ENCODE measurements at places on chromosomes 2 and 18.

- DNase-seq = no peak
Observed at GRCh38 chr18:35835366-35835765, 137.1 kb upstream of the RMP24 start.

GRCh38 chr2:217466104-217466503, 536.7 kb downstream of the TNS1 start:
- DNase-seq = no peak

DNA sequence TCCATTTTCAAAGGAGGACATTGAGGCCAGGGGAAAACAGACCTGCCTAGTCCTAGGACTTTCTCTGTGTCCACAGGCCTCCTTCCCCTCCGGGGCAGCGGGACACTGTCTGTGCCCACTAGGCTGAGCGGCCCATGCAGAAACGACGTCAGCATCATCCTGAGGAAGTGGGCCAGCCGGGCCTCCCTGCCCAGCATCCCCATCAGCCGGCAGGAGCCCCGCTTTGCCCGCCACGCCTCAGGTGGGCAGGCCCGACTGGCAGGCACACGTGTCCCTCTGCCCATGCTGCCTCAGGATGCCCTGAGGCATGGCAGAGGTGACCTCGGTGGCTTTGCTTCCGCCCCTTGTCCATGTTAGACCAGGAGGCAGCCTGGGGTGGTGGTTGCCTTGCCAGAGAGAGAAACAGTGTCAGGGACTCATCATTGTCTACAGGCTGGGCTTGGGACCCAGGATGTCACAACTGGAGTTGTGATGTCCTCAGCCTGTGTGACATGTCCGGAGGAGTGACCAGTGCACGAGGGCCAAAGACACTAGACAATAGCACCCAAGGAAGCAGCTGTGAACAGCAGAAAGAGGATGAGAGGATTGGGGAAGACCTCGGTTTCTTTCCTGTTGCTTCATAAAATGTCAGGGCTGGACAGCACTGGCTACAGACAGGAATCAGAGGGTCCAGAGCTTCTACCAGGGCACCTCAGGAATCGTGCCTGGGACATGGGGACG, 36.8 kb downstream of the TOGARAM2 start:
- no peak for DNase-seq

- DNase-seq = no peak
Observed at GRCh38 chr2:158228943-158229508, 127.3 kb downstream of the UPP2 start.

GRCh38 chr2:237060534-237061312, 25.0 kb upstream of the COPS8 start:
- DNase-seq = peak; percentile 67

- DNase-seq = no peak
Observed at GRCh38 chr2:241563571-241563980, 5.0 kb downstream of the BOK start.

DNA sequence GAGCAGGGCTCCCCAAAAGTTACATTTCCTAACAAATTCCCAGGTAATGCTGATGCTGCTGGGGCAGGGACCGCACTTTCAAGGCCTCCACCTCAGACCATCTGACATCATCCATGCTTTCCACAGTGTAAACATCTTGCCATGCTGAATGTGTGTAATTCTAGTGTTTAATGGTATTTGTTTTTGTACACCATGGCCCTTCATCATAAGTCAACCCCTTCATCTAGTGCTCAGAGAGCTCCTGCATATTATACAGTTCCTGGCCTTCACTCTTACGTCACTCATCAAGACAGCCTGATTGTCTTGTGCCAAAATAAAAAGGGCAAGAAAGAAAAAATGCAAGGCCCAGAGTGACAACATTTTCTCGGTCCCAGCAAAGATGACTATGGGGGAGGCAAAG, 77.5 kb upstream of the ZFP36L2 start:
- DNase-seq = no peak

GRCh38 chr2:54591551-54591950, 131.9 kb upstream of the EML6 start:
- DNase-seq = no peak

DNA sequence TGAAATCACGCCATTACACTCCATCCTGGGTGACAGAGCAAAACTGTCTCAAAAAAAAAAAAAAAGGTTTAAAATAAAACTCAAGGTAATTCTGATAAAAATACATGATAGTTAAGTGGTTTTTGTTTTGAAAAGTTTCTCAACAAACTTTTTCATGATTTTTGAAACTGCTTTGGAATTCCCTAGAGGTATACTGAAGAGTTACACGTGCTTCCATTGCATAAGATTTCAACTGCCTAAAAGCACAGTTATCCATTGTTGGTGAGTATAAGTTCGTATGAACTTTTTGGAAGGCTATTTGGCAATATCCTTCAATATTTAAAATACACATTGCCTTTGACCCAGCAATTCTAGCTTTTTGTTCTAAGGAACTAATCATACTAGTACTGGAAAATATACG, 74.9 kb downstream of the USP34 start:
- DNase-seq = no peak

- DNase-seq = no peak
Observed at GRCh38 chr2:1728821-1729220, 15.5 kb downstream of the PXDN start.

- no peak for DNase-seq
Observed at GRCh38 chr2:39408351-39409136, 28.5 kb downstream of the MAP4K3 start.

- no peak for DNase-seq
Observed at GRCh38 chr2:55880416-55881143, 43.0 kb downstream of the EFEMP1 start.

GRCh38 chr2:127090281-127091120, 16.5 kb downstream of the BIN1 start:
- no peak for DNase-seq

DNA sequence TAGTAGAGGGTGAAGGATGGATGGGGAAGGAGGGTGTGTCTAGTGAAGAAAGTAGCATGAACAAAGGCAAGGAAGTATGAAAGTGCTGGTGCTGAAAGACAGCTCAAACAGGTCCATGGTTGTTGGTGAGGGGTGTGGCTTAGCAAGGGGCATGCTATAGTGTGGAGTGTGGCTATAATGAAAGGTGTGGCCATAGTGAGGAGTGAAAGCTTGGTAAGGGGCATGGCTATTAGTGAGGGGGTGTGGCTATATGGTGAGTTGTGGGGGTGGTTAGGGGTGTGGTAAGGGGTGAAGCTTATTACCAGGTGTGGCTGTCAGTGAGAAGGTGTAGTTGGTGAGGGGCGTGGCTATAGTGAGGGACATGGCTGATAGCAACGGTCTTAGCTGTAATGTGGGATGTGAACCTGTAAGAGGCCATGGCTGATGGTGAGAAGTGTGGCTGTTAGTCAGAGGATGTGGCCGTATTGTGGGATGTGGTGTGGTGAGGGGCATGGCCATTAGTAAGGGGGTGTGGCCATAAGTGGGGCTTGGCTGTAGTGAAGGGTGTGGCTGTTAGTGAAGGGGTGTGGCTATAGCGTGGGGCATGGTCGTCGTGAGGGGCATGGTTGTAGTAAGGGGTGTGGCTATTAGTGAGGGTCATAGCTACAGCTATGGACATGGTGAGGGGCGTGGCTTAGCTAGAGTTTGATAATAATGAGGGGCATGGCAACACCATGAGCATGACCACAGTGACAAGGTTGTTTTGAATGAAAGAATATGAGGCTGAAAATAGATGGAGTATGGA, 549.6 kb downstream of the FBXO15 start:
- no peak for DNase-seq

GRCh38 chr2:88329815-88330603, 122.5 kb downstream of the FOXI3 start:
- peak; percentile 47 for DNase-seq

GRCh38 chr2:80852079-80852807, 547.7 kb upstream of the LRRTM1 start:
- no peak for DNase-seq

- no peak for DNase-seq
Observed at GRCh38 chr18:11177382-11177781, 28.0 kb upstream of the PIEZO2 start.

- DNase-seq = peak; percentile 27
Observed at GRCh38 chr18:8912348-8913326, 189.9 kb upstream of the NDUFV2 start.

- no peak for DNase-seq
Observed at GRCh38 chr2:220998156-220998555, 573.9 kb downstream of the EPHA4 start.

GRCh38 chr2:134782792-134783191, 55.6 kb upstream of the ACMSD start:
- DNase-seq = peak; percentile 21

DNA sequence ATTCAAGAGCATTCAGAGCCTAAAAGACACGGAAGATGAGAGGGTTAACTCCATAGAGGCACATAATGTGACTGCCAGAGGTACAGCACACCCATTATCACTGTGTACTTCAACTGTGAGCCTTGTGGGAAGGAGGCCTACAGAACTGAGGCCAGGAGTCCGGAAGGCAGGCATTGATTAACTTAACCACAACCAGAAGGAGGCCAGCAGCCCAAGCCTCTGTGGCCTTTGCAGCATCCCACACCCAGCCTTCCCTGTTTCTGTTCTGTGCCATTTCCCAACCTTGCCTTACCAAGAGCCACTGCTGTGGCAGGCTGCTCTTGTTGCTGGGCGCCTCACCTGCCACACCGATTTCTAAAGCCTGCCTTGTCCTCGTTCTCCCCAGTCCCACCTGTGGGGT, 27.2 kb downstream of the SIGLEC15 start:
- no peak for DNase-seq

DNA sequence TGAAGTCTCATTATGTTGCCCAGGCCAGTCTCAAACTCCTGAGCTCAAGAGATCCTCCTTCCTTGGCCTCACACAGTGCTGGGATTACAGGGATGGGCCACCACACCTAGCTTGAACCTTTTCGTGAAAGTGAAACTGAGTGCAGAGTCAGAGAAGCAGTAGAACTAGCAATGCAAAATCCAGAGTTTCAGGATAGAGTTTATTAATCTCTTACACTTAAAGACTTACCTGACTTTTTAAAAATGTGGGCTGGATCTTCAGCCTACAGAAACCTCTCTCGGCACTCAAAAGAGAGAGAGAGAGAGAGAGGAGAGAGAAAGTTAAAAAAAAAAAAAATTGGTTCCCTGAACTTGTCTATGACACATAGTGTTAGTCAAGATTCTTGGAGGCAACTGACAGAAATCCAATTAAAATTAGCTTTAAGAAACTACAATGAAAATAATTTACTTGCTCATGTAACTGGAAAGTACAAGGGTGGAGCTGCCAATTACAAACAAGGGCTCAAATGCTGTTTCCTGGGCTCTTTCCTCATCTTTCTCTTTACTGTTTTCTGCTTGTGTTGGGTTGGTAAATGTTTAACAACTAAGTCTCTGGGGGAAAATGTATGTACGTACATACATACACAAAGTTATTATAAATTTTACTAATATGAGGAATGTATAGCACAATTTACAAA, 98.1 kb upstream of the CERS6 start:
- DNase-seq = no peak

GRCh38 chr18:10049747-10050146, 135.9 kb downstream of the VAPA start:
- DNase-seq = no peak

DNA sequence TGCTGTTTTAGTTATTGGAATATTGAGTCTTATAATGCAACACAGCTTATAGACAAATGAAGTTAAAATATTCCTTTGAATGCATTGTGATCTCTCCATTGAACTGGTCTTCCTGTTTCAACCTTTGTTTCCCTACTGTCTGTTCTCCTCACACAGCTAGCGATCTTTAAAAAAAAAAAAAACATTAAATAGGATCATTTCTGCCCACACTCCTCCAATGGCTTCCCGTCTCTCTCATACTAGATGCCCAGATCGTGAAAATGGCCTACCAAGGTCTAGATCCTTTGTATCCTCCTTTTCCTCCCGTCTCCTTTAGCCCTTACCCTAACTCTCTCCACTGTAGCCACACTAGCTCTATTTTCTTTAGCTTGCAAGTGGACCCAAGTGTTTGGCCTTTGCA, 2.4 kb downstream of the FAM171B start:
- no peak for DNase-seq

DNA sequence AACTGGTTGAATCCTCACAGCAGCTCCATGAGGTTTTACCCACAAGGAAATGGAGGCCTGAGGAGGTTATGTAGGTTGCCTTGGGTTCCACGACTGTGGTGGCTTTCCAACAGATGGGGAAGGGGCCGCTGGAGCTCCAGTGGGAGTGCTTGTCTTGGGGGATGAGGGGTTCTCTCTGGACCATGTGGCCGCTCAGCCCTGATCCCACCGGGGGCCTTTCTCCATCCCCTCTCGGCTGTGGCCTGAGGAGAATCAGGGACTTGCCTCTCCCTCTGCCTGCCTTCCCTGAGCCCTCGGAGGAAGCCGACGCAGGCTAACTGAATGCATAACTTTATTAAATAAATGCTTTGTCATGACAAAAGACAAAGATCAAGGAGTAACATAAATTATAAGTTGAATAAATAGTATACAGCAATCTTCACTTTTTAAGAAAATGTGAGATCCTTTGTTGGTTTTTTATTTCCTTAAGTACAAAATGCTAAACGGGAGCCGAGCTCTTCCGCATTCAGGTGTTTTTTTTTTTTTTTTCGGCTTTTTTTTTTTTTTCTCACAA, 23.5 kb downstream of the IGFBP5 start:
- DNase-seq = no peak

DNA sequence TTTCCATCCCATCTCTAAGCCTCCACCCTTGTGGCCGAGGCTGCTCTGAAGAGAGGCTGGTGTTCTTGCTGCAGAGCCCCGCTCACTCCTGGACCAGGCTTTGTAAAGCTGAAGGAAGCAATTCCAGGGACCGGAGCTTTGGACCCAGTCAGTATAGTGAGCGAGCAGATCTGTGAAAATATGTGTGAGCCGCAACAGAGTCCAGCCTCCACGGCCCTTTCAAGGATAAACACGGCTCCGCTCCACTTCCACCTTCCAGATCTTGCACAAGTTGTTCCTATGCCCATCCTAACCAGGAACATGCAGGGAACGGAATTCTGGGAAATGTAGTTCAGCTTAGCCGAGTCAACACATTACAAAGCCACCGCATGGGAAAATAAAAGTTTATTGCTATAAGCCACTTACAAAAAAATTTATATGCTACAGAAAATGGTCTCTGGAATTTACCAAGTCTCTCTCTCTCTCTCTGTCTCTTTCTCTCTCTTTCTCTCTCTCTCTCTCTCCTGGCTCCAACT, 151.7 kb upstream of the ZNF521 start:
- no peak for DNase-seq

- DNase-seq = no peak
Observed at GRCh38 chr2:237594514-237594871, 4.0 kb upstream of the RAB17 start.

Measured in GM13976 (cell line).